ENCODE measurements at places on chromosomes 4 and X.

DNA sequence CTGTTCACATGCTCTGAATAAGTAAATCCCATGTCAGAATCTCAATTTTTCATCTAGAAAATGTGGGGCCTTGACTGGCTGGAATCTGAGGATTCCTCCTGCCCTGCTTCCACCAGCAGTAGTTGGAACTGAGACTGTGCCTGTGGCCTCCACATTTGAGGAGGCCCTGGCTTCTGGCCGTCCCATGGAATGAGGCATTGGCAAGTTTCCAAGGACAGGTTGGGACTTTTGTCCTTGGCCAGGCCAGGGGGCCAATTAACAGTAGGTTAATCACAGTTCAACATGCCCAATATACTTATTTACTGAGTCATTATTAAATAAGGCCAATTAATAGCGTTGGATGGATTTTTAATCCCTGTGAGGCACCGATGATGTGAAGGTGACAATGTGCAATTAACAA is 50.2 kb upstream of the GABRE start:
- DNase-seq: no peak

GRCh38 chrX:154382483-154383069 is 3.5 kb downstream of the EMD start:
- no peak for DNase-seq

- no peak for DNase-seq
These were observed 307.4 kb upstream of the SMIM31 start for GRCh38 chr4:164446516-164446915.

DNA sequence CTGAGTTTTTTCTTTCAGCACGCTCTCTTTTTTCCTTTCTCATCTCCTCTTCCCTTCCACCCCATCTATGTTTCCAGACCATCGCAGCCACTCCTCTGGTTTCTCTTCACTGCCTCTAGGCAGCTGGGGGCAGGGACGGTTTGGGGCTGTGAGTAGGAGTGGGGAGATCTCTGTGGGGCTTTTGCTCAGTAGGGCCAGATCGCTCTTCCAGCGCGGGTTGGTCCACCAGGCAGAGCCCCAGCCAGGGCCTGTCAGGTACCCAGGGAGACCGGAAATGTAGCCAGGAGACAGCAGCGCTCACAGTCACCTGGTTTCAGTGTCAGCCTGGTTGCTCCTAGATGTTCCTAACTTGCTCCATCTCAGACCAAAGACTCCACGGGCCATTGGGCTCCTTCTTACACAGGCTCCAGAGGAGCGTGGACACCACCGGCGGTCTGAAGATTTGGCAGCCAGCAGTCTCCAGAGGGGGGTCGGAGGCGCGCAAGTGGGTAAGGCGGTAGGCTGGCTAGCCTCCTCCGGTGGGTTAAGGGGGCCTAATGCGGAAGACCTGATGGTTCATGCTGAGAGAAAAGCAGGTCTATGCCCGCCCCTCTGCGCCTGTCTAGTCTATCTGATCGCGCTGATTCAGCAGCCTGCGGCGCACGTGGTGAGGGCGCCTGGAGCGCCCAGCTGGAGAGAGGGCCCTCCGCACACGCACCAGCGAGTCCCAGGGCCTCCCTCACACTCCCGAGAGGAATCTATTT is 1.8 kb downstream of the FGF5 start:
- no peak for DNase-seq

DNA sequence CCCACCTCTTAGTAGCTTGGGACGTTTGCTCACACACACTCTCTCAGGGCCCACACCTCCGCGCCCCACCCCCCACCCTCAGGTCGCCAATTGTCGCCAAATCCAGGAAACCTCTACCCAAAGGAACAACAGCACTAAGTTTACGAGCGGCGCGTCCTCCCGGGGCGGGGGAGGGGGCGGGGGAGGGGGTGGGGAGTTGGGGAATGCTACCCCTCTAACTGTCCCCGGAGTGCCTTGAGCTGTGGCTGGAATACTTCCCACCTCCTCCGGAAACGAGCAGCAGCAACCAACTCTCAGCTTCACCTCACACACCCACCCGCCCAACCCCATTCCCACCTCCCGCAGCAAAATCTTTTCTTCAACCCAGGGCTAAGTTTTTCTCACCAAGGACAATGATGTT is 135.6 kb upstream of the ZIC3 start:
- no peak for DNase-seq
